GM12892 (cell line): ENCODE measurements at places on chromosomes 12 and 14.

DNA sequence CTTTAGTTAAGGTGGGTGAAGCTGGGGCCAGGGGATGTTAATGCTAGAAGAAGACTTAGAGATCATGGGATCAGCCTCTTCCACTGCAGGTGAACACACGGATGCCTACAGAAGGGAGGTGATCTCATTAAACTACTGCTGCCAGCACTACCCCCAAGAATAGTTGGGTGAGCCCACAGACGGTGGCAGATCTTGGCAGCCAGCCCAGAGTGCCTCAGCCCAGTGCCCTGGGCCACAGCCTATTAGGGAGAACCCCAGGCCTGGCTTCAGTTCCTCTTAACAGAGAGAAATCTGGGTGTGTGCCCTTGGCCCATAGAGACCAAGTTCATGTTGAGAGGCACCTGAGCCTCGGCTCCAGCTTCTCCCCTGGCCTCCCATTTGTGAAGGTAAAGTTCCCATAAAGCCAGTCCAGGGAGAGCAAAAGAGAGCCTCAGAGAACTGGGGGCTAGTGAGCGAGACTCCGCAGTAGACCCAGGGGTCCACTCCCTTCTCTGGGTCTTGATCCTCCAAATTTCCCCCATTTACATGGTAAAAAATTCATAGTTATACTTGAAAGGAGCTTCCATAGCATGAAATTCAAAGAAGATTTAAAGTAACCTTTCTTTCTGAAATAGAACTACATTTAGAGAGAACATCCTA is 125.0 kb upstream of the CCND2 start:
- DNase-seq: no peak

GRCh38 chr12:132600048-132601032 is 10.0 kb downstream of the LRCOL1 start:
- DNase-seq: no peak

DNA sequence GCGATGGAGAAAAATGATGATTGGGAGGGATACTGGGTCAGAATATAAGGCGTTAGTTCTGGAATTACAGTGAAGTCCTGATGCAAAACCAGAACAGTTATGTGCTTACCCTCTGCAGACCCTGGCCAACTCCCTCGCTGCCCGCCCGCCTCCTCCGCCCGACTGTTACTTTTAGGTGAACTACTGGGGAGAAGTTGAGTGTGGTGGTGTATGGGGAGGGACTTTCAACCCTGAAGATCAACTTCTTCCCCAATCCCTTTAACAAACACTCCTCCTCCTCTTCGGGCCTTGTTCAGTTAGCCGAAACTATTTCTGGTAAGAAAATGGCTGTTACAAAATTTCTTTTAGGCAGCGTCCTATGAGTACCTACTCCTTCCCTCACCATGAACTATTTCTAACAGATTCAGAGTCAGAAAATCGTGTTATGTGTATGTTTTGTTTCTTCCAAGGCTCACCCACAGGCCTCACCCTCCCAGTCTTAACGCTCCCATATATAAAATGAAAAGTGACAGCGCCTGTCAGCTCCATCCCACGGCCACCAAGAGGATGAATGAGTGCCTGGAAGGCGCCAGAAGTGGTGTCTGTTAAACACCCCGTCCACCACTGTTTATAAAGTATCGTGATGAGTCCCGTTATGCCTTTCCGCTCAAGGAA is 1.3 kb downstream of the FBXO33 start:
- no peak for DNase-seq

- no peak for DNase-seq
These were observed 17.8 kb downstream of the PITPNM2 start for GRCh38 chr12:123132951-123133619.

DNA sequence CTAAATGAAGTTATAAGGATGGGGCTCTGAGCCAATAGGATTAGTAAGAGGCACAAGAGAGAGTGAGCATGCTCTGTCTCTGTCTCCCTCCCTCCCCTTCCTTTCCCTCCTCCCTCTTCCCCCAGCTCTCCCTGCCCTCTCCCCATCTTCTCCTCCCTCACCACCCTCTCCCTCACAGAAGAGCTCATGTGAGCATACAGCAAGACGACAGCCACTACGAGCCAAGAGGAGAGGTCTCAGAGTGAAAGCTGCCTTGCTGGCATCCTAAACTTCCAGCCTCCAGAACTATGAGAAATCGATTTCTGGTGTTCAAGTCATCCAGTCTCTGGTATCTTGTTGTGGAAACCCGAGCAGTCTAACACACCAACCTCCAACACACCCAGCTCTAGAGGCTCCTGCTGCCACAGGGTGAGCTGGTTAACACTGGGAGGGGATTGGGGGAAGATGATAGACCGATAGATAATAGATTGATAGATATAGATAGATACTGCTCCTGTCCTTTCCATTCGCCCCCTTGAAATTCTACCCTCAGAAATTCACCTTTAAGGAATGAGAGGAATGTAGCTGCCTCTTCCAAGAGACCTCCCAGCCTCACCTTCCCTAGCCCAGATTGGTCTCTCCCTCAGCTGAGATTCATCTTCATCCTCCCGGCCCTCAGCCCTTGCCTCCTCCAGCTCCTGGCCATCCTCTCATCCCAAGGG is 25.8 kb upstream of the ACTN1 start:
- no peak for DNase-seq

DNA sequence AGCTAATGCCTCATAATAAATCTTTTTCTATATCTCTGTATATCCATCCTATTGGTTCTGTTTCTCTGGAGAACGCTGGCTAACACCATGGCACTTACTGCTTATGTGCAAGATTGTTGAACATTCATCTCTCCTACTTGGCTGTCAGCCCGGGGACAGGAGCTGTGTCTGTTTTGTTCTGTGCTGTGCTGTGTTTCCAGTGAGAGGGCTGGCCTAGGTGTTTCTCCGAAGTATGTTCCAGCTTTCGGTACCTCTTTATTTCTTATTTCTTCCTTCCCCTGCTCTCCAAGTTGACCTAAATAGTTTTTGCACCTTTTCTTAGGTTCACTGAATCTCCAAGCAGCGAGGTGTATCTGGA is 18.8 kb upstream of the NR4A1 start:
- DNase-seq: no peak

DNA sequence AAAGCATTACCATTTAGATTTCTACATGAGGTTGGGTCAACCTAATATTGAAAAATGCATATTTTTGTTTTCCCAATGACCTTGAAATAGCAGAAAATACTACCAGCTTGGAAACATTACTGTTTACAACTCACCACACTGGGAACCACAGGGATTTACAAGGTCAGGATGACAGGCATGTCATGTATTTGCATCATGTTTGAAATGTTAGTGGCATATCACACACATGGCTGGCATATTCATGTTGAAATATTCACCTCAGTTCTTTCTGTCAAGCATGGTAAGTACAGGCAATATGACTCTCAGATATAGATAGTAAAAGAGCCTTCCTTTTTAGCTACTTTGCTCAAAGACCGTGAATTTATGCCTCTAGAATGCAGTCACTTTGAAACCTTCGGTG is 593.5 kb downstream of the NOVA1 start:
- DNase-seq: no peak

- no peak for DNase-seq
These were observed 29.5 kb downstream of the CCDC198 start for GRCh38 chr14:57464008-57464730.

GRCh38 chr12:128857133-128857763 is 4.0 kb downstream of the GLT1D1 start:
- no peak for DNase-seq

DNA sequence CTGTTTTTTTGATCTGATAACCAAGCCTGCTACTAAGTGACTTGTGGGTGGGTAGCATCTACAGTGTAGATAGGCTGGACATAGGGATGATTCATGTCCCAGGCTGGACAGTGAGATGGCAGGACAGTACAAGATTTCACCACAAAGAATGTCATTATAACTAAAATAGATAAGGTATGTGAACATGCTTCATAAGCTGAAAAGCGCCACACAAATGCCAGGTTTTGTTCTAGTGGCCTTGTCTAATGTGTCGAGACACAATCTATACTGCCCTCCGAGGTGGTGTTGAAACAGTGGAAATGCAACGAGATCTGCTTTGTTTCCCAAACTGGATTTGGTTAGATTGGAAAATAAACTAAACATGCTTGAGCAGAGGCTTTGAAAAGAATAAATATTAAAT is 4.4 kb downstream of the LGALS3 start:
- DNase-seq: no peak

GRCh38 chr12:103331643-103332042 is 164.1 kb downstream of the C12orf42 start:
- no peak for DNase-seq

DNA sequence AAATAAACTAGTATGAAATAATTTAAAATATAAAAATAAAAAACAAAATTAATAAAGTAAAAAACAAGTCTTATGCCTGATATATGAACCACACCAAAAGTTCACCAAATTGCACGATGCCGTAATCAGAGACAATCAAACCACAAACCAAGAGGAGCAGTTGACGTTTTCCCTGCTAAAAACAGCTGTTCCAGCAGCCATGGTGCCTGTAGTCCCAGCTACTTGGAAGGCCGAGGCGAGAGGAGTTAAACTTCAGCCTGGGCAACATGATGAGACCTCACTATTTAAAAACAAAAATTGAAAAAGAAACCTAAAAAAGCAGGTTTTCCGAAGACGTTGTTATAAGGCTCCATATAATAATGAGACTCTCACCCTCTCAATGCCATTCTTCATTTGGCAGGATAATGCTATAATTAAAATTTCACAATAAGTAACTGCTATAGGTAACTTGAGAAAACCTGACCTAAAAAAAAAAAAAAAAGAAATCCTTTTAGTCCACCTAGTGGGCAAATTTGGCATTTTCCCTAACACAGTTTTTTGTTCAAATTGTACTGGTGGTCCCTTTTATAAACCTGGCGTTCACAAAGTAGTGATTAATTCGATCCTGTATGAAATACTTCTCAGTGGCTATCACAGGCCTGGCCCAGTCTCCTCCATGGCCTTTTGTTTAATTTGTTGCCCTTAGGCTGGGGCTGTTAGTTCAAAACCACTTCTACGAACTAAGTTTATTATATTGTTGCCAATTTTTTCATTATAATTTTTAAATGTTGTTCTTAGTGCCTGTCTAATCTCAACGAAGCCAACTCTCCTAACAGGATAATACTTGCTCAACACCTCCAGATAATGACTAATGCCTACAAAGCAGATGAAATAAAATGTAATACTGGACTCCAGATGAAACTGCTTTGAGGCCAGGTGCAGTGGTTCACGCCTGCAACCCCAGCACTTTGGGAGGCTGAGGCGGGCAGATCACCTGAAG is 62.1 kb downstream of the TNFAIP2 start:
- DNase-seq: no peak

DNA sequence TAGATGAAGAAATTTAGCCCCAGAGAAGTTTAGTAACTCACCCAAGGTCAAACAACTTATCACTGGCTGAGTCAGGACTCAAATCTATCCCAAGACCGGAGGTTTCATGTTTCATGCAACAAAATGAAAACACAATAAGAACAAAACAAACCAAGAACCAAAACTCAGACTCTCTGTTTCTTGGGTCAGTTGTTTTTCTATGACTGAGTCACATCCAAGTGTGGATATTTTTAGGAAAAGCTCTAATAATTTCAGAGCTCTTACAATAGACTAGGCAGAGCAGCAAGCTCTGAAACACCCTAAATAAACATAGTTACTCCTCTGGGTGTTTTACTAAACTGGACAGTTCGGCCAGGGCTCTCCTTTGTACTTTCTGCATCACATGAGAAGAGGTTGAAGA is 87.6 kb upstream of the PRB2 start:
- no peak for DNase-seq

- DNase-seq: peak; percentile 65
These were observed at the start of gene LTB4R for GRCh38 chr14:24310646-24311604. Gene LTB4R, plus strand, starts transcription at chr14:24311502. Its CDS starts 4,150 bp downstream, at chr14:24315652.

- no peak for DNase-seq
These were observed 1.4 kb downstream of the BMP4 start for GRCh38 chr14:53955229-53955556.

- DNase-seq: no peak
These were observed 3.0 kb downstream of the WNT1 start for GRCh38 chr12:48980953-48981756.

DNA sequence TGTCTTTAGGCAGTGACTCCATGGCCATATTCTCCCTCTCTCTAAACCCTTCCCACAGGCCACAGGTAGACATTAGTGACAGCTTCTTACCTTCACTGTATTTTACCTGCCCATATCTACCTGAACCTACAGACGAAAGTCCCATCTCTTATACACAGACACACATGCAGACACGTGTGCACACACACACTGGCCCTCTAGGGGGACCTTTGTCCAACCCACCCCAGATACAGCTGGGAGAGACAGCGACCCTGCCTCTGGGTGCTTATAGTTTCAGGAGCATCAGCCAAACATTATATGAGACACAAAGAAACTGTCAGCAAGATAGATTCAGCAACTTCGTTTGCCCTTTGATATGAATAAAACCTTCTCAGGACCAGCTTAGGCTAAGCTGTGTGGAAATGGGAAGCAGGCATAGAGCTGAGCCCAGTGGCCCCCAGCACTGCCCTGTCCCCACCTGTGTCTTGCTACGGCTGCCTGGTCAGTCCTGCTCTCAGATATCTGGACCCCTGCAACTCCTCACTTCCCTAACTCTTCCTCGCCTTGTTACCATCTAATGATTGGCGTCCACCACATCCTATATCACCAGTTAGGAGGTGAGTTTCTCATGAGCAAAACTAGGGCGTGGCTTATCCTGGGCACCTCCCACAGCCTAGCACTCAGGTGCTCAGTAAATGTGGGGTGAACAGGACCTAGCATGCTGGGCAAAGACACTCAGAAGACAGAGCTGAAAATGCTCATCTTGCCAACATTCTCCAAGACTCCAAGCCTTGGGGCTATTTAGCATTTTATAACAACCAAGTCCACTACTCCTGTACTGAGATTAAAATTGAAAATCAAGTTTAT is 12.0 kb upstream of the CD9 start:
- DNase-seq: no peak
